Fibroblast of skin of left biceps (primary cell): ENCODE measurements at places on chromosomes 7 and 10.

DNA sequence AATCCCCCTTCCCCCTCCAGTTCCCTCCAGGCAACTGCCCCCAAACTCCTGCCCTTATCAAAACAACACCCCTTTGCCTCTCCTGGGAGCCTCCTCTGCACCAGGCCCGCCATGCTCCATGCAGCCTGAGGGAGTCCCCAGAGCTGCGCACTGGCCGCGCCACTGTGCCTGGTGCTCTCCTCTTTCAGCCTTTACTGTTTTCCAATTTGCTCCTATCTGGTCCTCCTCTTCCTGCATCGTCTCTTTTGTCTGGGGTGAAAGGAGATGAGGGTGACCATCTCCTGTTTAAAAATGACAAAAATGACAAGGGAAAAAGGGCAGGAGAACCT is 165.8 kb upstream of the ADCY1 start:
- no peak for DNase-seq

DNA sequence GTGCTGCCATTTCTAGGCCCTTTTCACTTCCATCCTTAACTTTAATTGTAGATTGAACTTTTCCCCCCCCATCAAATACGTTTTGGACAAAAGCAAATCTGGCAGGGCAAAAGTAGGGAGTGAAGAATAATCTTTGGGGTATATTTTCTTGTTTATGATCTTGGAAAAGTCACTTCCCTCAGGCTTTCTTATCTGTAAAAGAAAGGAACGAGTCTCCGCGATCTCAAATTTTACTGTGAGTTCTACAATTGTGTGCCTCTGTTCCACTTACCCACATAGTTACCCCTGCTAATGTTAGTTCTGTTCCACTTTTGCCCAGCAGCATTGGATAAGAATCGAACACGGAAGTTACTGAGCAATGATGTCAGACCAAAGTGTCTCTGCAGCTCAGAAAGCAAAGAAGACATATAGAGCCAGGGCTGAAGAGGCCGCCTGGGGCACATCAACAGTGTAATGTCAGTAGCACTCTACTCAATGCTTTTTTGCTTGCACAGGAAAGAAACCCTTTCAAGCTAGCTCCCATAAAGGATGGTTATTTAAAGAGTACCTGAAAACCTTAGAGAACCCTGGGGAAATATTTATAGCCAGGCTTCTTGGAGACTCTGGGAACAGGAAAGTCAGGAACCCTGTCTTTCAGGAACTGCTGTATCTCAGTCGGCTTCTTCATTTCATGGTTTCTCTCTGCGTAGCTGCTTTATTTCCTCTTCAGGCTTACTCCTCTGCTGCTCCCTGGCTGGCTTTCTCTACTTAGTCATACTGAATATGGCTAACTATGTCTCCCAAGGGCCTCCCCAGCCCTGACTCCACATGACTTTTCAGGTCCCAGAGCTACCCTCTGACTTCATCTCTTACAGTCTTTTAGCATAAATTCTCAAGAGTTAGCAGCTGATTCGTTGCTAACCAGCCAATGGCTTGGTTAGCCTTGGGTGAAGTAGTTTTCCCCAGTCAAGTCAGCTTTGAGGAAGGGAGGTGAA is 123.7 kb upstream of the FAM3C start:
- DNase-seq = no peak

- DNase-seq = no peak
Measured at GRCh38 chr7:128035712-128036111, 4.5 kb upstream of the LRRC4 start.

DNA sequence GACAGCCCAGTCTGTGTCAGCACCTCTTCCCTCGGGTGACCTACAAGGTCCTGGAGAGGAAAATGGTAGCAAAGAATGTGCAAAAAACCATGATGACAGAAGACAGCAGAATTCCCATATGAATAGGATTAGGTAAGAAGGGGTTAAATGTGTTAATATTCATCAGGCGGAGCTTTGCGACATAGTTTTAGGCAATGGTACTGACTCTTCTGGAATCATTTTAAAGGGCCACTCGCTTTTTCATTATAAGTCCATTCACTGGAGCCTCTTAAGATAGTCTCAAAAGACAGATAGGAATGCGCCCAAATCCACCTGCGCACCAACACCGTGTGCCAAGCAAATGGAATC is 38.2 kb downstream of the DLG5 start:
- no peak for DNase-seq

DNA sequence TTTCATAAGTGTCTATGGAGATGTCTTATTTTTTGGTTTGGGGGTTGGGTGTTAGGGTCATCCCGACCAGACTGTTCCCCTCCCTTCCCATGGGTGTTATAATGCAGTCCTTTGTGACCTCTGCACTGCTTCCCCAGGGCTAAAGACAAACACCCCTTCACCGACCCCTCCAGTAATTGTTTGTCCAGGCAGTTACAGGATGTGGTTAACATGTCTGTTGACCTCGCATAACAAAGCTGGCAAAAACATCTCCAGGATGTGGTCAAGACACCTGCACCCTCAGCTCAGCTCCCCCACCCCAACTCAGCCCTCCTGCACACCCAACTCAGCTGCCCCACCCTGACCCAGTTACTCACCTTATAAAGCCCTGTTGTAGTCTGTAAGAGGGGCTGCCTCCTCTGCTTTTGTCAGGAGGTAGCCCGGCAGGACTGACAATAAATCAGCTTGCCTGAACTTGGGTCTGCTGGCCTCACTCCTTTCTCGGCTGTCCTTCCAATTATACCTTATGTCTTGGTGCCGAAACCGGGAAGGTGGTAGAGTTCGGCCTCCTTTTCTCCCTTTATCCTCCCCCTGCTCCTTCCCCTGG is 102.2 kb downstream of the ZNF92 start:
- DNase-seq = no peak
